ENCODE measurements at places on chromosomes 2 and 18.

DNA sequence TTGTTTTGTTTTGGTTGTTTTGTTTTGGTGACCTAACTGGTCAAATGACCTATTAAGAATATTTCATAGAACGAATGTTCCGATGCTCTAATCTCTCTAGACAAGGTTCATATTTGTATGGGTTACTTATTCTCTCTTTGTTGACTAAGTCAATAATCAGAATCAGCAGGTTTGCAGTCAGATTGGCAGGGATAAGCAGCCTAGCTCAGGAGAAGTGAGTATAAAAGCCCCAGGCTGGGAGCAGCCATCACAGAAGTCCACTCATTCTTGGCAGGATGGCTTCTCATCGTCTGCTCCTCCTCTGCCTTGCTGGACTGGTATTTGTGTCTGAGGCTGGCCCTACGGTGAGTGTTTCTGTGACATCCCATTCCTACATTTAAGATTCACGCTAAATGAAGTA, at the start of gene TTR:
Gene TTR, plus strand, starts transcription at position 250 of the 400 bp plus-strand sequence. Its CDS starts 26 bp downstream, at position 276.
- no peak for DNase-seq

- DNase-seq, result no peak
These were observed 88.4 kb upstream of the STK17B start for GRCh38 chr2:196259507-196260481.

DNA sequence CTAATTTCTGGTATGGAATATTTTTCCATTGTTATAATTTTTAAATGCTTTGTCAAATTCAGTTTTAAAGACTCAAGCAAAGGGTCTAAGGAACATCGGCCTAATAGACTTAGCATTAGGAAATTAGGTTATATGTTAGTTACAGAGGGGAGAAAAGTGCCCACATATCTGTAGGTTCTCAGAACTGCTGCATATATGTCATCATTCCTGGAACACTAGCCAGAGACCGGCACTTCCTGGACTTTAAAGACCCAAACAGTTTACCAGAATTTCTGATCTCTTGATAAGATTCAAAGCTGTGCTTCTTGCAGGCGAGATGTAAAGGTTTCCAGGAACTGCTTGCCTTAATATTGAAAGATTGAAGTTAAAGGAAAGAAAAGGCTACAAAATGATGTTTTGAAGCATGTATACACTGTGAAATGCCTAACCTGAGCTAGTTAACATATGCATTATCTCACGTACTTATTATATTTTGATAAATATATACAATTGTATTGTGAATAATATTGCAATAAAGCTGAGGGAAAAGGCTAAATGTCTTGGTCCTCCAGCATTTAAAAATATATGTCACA, 993.6 kb downstream of the LRP1B start:
- no peak for DNase-seq

GRCh38 chr2:28343971-28344715, 48.5 kb upstream of the FOSL2 start:
- no peak for DNase-seq

- DNase-seq, result no peak
These were observed 95.6 kb upstream of the ACVR1 start for GRCh38 chr2:157971702-157972101.

GRCh38 chr2:197157879-197158537, 152.6 kb downstream of the ANKRD44 start:
- no peak for DNase-seq

DNA sequence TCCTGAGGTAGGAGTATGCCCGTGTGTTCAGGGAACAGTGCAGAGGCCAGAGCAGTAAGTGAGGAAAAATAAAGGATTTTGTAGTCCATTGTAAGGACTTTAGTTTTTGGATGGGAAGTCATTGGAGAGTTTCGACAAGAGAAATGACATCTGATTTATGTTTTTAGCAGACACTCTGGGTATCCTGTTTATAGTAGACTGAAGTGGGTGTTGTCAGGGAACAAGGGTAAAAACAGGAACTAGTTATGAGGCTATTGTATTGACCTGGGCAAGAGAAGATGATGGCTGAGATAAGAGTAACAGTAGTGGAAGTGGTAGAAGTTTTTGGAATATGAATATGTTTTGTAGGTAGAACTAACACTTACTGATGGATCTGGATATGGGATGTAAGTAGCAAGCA, 59.8 kb downstream of the GTF2A1L start:
- DNase-seq, result no peak

DNA sequence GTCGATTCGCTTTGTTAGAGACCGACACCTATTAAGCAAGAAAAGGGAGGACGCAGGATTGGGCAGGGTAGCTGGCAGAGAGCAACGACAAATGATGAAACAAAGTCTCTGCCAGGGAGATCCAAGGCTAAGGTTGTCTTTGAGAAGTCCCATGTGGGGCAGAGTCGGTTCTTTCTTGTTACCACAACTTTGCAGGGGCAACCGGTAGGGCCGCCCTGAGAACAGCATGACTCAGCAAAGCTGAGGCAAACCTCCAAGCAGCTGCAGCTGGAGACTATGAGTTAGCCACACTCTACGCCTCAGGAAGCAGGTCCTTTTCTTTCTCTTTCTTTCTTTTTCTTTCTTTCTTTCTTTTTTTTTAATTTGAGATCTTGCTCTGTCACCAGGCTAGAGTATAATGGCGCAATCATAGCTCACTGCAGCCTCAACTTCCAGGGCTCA, 452.3 kb upstream of the ID2 start:
- DNase-seq, result no peak

GRCh38 chr2:55555977-55556376, 36.5 kb downstream of the CFAP36 start:
- peak; percentile 1 for DNase-seq

GRCh38 chr2:96386470-96386869, 50.9 kb downstream of the NCAPH start:
- DNase-seq, result no peak

DNA sequence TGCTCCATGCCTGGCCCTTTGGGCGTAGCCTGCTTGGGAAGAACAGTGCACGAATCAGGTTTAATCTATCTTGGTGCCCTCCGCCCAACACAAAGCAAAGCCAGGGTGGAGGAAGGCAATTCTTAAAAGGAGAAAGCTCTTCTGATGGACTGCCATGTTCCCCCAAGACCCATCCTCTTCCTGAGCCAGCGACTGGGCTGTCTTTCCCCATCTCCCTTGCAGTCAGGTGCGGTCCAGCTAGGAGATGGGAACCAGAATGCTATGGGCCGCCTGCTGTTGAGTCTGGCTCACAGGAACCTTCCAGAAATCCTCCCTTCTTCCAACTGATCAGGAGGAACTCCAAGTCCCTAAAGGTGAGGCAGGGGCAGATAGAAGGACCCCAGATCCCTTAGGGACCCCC, 105.0 kb downstream of the SH3BP4 start:
- DNase-seq, result no peak

DNA sequence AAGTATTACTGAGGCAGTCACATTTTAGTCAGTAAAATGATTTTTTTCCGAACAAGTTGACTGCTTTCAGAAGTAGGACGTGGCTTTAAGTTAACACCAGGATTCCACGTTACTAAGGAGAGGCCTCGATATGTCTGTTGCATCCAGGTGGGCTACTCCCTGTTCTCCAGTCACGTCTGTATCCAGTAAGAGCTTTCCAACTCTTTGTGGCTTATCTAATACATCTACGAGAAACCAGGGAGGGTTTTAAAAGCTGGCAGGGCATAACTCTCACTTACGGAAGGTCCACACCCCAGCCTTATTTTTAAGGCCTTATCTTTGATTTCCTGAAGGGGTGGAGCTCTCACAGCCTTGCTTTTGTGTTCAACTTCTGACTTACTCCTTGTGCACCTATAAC, 99.2 kb downstream of the SLC8A1 start:
- DNase-seq, result no peak

- no peak for DNase-seq
These were observed 37.7 kb downstream of the DOCK10 start for GRCh38 chr2:225004597-225004996.

- DNase-seq, result no peak
These were observed 25.9 kb downstream of the THADA start for GRCh38 chr2:43569921-43570320.

DNA sequence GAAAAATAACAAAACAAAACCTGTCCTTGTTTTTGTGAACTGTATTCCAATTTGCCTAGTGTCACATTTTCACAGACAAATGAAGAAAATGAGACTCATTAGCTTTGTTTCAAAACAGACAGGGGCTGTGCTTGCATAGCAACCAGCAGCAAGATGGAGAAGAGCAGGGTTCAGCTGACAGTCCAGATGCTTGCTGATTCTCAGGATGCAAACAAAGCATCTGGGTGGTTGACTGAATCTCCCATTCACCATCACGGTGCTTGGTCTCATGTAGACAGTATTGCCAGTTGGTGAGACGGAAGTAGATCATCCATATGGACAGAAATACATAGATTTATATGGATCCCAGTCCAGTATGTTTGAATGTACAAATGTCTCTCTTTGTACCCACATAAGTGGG, 326.8 kb downstream of the CCDC85A start:
- no peak for DNase-seq

DNA sequence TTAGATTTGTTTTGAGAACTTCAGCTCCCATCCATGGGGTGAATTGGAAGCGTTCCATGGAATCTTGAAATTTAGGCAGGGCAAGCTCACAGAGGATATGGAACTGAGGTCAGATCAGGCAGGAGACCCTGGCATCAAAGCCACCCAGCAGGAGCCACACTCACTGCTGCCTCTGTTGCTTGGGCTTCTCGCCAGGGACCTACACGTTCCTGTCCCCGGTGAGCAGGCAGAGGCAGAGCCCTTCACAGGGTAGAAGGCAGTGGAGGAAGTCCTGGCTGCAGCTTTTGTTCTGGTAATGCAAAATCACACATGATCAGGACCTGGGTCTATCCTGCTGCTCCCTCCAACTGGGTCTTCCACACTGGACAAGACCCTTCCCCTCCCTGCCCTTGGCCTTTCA, 42.1 kb downstream of the CAPN13 start:
- DNase-seq, result no peak

GRCh38 chr18:8990276-8991031, 112.0 kb upstream of the NDUFV2 start:
- DNase-seq, result no peak

- DNase-seq, result no peak
These were observed 131.4 kb upstream of the ID2 start for GRCh38 chr2:8550481-8550880.

- DNase-seq, result no peak
These were observed 15.3 kb downstream of the CROCC2 start for GRCh38 chr2:240921311-240921994.

- peak; percentile 57 for DNase-seq
These were observed 19.4 kb downstream of the SEPTIN10 start for GRCh38 chr2:109594246-109594885.

DNA sequence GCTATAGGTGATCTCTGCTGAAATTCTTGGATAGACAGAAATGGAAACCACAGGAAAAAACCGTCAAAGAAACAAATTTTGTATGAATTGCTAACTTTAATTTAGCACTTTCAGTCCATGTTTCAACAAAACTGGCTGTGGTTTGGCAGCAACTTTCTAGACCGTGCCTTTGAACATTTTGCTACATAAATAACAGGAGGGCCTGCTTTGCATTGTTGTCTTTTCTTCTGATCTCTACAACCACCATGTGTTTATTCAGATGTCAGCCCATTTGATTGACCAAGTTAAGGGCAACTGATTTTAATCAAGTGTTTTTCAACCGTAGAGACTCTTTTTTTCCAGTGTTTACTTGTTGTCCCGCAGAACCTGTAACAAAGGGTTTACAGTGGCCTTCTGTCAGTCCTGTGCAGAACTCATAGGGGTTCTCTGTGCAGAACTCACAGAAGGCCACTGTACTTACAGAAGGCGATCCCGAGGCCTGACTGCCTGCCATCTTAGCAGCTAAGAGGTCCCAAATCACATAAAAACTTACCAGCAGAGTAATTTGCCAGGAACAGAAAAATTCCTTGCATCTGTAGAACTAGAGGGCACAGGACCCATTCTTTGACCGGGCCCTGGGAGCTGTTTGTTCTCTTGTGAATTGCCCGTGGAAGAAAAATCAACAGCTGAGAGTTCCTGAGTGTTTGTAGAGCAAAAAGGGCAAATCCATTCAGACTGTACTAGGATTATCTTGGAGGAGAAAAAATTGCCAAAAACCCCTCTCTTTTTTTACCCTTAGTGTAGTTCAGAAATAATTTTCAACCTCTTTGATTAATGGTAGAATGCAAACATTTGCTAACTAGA, 120.6 kb downstream of the PRKRA start:
- DNase-seq, result no peak

DNA sequence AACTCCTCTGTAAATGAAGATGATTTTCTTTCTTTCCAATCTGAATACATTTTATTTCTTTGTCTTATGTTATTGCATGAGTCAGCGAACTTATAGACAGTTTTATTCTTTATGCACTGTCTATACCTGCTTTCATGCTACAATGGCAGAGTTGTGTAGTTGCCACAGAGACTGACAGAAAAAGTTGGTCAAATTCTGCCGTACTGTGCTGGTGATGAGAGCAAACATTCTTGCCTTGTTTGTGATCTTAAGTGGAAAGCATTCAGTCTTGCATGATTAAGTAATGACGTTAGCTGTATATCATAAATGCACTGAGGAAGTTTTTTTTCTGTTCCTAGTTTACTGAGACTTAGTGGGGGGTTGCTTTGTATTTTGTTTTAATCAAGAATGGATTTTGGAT, 32.9 kb downstream of the ZC3H15 start:
- DNase-seq, result no peak

Data from DMS79 treated with DMSO at 0.1 percent for 48 hours (cell line).